ENCODE measurements at places on chromosomes 2 and 18.

GRCh38 chr18:24270937-24271380 is 126.7 kb downstream of the OSBPL1A start:
- DNase-seq: no peak

GRCh38 chr18:3248062-3248657 is 559 bp downstream of the MYL12A start:
- peak; percentile 84 for DNase-seq

- DNase-seq: no peak
These were observed 25.3 kb downstream of the DYNAP start for GRCh38 chr18:54616220-54616848.

GRCh38 chr2:11466307-11467128 is 557 bp upstream of the E2F6 start:
- no peak for DNase-seq

DNA sequence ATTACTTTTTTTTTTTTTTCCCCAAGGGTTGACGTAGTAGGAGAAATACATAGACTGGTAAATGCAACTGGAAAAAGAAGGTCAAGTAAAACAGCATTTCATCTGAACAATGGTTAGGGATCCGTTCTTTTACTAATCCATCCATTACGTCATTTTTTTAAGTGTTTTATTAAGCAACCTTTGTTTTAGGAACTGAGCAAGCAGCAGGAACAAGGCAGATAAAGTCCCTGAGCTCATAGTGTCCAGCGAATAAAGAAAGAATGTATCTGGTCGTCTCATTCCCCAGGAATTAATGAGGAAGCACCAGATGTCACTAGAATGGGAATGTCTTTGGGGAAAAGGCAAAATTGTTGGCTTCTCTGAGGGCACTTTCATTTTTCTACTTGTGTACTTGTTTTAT is 842.4 kb downstream of the TDRD15 start:
- no peak for DNase-seq

- peak; percentile 34 for DNase-seq
These were observed 248.6 kb downstream of the NDUFA10 start for GRCh38 chr2:239776436-239777005.

GRCh38 chr18:69949538-69949936 is 1.9 kb upstream of the CD226 start:
- DNase-seq: no peak

- no peak for DNase-seq
These were observed 169.2 kb upstream of the SMAD2 start for GRCh38 chr18:48099481-48100164.

DNA sequence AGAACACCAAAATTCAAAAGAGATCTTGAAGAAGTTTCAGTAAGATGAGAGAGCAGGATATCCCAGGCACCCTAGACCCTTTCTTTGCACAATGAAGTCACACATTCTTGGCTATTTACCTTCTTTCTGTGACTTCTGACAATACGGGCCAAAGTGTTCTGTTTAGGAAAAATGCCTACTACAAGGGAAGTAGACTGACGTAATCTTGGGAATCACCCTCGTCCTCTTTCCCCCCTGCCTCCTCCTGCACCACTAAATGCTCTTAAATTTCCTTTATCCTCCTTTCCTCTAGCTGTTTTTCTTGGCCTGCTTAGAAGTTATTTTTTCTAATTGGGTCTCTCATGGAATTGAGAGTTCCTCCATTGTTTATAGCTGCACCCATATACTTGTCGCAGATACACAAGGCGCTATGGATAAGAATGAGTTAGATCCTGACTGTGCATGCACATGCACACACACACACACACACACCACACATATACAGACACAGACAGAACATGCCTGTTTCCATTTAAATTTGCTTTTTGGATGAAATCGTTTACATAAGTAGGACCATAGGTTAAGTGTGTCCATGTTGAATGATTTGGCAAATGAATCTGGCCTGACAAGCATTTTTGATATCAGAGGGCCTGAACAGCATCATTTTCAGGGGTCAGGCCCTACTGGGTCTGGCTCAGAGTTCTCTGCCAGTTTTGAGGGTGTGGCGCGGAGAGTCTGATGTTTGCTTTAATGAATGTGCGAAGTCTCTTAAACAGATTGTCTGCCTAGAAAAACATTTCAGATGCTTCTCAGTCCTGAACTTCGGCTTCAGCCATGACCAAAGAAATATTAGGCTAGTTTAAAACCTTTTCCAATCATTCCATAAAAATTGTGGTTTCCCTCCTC is 131.9 kb upstream of the NT5C1B start:
- DNase-seq: peak; percentile 34

- no peak for DNase-seq
These were observed 32.8 kb upstream of the GPR55 start for GRCh38 chr2:230957756-230958391.

GRCh38 chr18:79305911-79306310 is 89.8 kb upstream of the NFATC1 start:
- peak; percentile 65 for DNase-seq

DNA sequence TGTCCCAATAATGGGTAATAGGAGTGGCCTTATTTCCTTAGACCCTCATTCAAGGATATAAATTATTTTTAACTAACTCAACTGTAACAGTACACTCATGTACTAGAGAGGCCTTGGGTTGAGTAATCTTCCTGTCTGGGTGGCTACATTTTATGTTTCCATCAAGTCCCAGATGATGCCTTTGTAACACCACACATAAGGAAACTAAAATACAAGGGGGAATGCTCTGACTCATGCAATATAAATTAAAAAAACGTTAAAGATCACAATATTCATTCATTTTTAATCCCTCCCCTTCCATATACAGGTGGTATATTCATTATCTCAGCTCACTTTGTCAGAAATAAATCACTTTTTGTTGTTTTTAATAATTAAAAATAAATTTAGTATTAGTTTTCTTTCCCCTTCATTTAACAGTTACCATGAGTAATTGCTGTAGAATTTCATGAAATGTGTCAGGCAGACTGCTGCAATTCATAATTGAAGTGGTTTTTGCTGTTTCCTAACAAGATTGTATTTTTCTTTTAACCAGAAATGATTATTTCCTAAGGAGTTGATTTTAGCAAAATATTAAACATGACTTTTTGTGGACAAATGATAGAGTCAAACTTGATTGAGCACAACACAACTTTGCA is 1403.6 kb downstream of the SUCLG1 start:
- DNase-seq: no peak

DNA sequence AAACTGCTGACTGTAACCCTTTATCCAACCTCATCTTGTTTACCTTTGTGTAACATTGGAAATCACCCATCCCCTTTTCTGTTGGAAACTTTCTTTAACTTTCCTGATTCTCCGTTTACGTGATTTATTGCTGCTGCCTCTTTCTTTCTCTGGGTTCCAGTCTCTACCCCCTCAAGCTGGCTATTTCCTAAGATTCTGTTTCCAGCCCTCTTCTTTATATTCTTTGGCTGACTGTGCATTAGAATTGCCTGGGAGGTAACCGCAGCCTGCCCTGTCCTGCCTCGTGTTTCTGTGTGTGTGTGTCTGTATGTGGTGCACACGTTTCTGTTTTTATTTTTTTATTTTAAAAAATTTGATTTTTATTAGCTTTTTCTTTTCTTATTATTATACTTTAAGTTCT is 229.2 kb downstream of the PLCL1 start:
- DNase-seq: no peak

DNA sequence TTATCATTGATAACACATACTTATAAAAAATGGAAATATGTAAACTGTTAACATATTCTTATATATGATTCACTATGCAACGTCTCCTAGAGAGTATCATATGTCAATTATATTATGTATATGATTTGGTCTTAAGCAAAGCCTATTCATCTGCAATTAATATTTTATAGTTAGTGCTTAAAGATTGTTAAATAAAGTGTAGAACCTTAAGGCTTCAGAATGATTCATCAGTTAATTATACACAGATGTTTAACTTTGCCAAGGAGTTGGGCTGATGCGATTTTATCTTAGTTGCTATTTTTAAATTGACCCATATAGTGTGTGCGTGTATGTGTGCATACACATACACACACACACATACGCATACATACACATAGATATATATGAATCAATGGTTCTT is 323.1 kb downstream of the RBM43 start:
- no peak for DNase-seq

GRCh38 chr2:186347472-186347871 is 138.6 kb upstream of the ZC3H15 start:
- DNase-seq: no peak

GRCh38 chr2:149857344-149857743 is 269.8 kb upstream of the MMADHC start:
- DNase-seq: no peak

- no peak for DNase-seq
These were observed 128.2 kb upstream of the CXCR4 start for GRCh38 chr2:136246086-136246669.

DNA sequence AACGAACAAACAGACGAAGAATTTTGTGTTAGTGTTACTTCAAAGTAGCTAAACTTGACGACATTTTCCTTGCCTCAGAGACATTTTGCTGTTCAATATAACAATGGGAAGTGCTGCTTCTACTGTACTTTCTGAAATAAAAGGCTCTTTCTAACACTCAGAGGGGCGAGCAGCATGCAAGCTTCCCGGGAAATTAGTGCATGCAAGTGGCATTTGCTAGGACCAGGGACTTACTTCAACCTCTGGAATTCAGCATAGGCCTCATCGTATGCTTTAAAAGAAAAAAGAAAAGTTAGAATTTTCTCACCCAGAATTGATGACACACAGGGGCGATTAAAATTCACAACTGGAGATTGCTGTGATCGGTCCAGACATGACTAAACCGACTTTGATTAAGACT is 62.5 kb upstream of the LPIN2 start:
- no peak for DNase-seq

DNA sequence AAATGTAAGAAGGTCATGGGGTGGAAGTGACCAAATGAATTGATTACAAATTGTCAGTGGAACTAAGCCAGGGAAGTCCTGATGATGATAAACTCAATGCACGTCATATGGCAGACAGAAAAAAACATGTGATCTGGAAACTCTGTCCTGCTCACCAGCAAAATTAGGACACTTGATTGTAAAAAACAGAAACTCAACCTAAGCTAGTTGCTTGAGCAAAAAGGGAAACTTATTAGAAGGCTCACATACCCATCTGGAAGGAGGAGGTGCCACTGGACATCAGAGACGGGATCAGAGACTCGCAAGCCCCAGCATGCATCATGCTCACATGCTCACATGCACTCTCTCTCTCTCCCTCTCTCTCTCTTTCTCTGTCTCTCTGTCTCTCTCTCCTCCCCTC is 96.8 kb downstream of the SP3 start:
- no peak for DNase-seq

DNA sequence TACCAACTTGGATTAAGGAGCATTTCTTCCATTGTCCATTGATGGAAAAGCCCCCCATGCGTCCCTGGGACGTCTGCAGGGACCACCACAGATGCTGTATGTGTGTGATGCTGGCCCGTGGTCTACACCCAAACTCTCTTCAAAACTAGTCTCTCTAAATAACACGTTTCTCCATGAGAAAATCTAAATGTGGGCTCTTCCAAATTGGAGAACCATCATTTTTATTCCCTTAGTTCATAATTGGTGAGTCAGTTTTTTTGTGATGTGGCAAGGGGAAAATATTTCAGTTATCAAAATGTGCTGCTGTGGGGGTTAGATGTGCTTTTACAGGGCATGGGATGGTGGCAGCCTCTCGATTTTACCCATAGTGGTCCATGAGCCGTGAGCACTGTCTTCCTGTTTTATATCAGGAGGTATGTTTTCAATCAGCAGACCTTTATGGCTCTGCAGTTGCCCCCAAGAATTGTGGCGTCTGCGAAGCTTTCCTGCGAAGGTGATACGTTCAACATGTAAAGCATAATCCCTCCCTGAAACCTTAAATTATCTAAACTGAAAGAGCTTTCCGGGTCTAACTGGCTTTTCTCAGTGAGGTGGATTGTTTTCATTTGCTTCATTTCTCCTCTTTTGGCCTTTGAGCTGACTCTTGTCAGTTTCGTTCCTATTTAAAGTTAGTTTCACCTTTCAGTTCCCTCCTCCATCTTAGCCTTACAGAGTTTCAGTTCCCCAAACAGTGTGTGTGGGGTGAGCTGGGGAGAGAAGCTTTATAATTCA is 78.4 kb downstream of the SETBP1 start:
- DNase-seq: no peak

DNA sequence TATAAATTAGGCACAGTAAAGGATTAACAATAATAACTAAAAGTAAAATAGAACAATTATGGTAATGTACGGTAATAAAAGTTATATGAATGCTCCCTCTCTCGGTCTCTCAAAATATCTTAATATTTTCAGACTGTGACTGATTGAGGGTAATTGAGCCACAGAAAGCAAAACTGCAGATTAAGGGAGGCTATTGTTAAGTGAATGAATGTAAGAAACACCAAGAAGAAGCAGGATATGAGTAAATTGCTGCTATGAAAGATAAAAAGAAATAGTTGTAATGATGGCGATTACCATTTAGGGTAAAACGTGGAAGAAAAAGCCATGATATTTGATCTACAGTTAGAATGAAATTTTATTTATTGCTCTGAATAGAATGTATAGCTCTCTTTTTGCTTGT is 24.1 kb downstream of the GULP1 start:
- DNase-seq: no peak

- DNase-seq: no peak
These were observed 44.2 kb upstream of the MFF start for GRCh38 chr2:227280895-227281294.

GRCh38 chr18:76764291-76764901 is 58.0 kb upstream of the ZNF236 start:
- no peak for DNase-seq

- DNase-seq: no peak
These were observed 150.7 kb downstream of the TSN start for GRCh38 chr2:121906170-121906569.

DNA sequence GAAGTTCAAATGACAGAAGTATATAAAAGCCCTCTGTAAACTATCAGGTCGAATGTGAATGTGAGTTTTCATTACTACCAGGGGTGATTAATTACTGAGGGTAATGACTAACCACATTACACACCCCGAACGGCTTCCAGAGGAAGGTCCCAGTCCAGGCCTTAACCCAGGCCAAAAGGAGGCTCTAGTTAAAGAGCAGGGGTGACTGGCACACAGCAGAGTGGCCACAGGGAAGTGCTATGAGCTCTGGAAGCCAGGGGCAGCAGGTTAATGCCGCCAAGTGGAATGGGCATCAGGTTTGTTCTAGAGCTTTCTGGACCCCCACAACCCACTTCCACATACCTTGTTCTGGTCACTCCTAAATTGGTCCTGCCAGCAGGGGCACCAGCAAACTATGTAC is 87.7 kb downstream of the BCL11A start:
- DNase-seq: no peak

DNA sequence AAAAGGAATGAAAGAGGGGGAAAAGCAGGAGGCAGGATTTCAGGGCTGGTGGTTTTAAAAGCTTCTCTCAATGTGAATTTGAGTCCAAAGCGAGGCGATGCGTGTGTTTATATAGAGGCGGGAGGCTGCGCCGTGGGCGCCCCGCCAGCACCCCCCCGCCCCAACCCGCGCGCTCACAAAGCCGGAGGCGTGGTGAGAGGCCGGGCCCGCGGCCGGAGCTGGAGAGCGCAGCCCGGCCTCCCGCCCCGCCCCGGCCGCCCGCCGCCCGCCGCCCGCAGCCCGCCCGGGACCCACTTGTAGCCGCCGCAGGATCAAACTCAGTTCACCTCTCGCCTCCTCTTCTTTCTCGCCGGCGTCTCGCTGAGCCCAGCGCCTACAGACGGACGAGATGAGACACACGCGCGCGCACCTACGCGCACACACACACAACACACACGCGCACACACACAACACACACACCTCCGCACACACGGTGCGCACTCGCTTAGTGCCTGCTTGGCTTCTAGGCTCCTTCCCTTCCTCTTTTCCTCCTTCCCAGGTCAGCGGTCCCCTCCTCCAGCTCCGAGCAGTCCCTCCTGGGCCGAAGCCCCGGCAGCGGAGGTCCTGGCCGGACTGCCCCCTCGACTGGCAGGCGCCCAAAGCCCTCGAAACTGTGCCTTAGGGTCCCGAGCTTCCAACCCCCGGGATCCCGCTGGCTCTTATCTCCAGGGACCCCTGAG is 1.3 kb upstream of the CYP26B1 start:
- peak; percentile 85 for DNase-seq

All from right hindlimb (tissue), 1 donor.